Activated CD8-positive, alpha-beta memory T cell treated with anti-CD3 and anti-CD28 coated beads for 36 hours (primary cell): ENCODE measurements at places on chromosomes 6 and 20. TPM values are rescaled to one million over a fixed set of nuclear protein-coding genes. Genes with fewer than 3 reads are reported as not detected.

TTLL9 gene
- not detected for total RNA-seq

RAD21L1 gene
- total RNA-seq: not detected

FAM184A gene
- 2.8 TPM for total RNA-seq

ENPP4 gene
- total RNA-seq: 11.6 TPM

METTL24 gene
- total RNA-seq: not detected

MACROD2 gene
- not detected for total RNA-seq

ZDHHC14 gene
- total RNA-seq: 7.2 TPM

SLC26A8 gene
- not detected for total RNA-seq

LGSN gene
- total RNA-seq: not detected

VNN1 gene
- total RNA-seq: not detected

STMND1 gene
- total RNA-seq: not detected

DPPA5 gene
- not detected for total RNA-seq

GPX5 gene
- not detected for total RNA-seq

CALHM4 gene
- not detected for total RNA-seq

SLC17A2 gene
- total RNA-seq: not detected

HTR1E gene
- total RNA-seq: not detected

OXT gene
- total RNA-seq: 0.46 TPM

TNFRSF21 gene
- total RNA-seq: 2.3 TPM

CALHM6 gene
- total RNA-seq: 5.0 TPM

TTBK1 gene
- total RNA-seq: 0.67 TPM

XKR7 gene
- 0.02 TPM for total RNA-seq

TRIM15 gene
- not detected for total RNA-seq

LIN28B gene
- total RNA-seq: not detected

MCHR2 gene
- total RNA-seq: not detected

PTPRK gene
- 7.9 TPM for total RNA-seq

JPH2 gene
- not detected for total RNA-seq

GSTA3 gene
- total RNA-seq: not detected

TLDC2 gene
- not detected for total RNA-seq

CYP21A2 gene
- 0.23 TPM for total RNA-seq

HLA-G gene
- total RNA-seq: 0.32 TPM

OSTM1 gene
- 21.9 TPM for total RNA-seq

APMAP gene
- total RNA-seq: 75.8 TPM
